ENCODE measurements at places on chromosomes 13 and 19. TPM values are rescaled to one million over a fixed set of nuclear protein-coding genes. Genes with fewer than 3 reads are reported as not detected.

- no peaks in the 10 kb centered on the region for H3K27me3 ChIP-seq
- no peaks in the 10 kb centered on the region for H3K36me3 ChIP-seq
- H3K4me1 ChIP-seq, result no peaks in the 10 kb centered on the region
Measured at GRCh38 chr13:91739751-91740150, 341.3 kb downstream of the GPC5 start.

- no peak for DNase-seq
- no peaks in the 10 kb centered on the region for H3K36me3 ChIP-seq
- H3K4me3 ChIP-seq, result no peak overlapping the region
Measured at GRCh38 chr13:24194447-24194846, 33.9 kb downstream of the SPATA13 start.

DNA sequence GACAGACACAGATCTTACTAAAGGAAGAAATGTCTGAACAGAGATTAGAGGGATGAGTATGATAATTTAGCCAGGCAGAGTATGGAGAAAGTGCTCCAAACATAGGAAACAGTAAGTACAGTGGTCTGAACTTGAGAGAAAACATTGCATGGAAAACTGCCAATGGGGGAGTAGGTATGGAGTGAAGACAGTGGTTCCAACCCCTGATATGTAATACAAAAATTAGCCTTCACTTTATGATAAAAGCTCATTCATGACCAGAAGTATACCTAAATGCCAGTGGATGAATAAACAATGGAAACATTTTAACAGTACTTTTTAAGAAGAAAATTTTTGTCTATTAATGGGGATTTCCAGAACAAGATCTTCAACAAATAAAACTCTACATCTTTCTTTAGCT is 334.0 kb downstream of the DIAPH3 start:
- H3K4me1 ChIP-seq, result no peaks in the 10 kb centered on the region
- H3K27ac ChIP-seq, result no peak overlapping the region
- H3K27me3 ChIP-seq, result no peaks in the 10 kb centered on the region
- no peak overlapping the region for H3K4me3 ChIP-seq

OR7D2 gene
- total RNA-seq, result not detected

CCL25 gene
- 7.4 TPM for total RNA-seq

GRCh38 chr13:35990196-35990595 is 141.0 kb downstream of the DCLK1 start:
- H3K4me1 ChIP-seq, result no peaks in the 10 kb centered on the region
- H3K36me3 ChIP-seq, result no peaks in the 10 kb centered on the region
- H3K27me3 ChIP-seq, result no peaks in the 10 kb centered on the region
- H3K4me3 ChIP-seq, result no peak overlapping the region

DNA sequence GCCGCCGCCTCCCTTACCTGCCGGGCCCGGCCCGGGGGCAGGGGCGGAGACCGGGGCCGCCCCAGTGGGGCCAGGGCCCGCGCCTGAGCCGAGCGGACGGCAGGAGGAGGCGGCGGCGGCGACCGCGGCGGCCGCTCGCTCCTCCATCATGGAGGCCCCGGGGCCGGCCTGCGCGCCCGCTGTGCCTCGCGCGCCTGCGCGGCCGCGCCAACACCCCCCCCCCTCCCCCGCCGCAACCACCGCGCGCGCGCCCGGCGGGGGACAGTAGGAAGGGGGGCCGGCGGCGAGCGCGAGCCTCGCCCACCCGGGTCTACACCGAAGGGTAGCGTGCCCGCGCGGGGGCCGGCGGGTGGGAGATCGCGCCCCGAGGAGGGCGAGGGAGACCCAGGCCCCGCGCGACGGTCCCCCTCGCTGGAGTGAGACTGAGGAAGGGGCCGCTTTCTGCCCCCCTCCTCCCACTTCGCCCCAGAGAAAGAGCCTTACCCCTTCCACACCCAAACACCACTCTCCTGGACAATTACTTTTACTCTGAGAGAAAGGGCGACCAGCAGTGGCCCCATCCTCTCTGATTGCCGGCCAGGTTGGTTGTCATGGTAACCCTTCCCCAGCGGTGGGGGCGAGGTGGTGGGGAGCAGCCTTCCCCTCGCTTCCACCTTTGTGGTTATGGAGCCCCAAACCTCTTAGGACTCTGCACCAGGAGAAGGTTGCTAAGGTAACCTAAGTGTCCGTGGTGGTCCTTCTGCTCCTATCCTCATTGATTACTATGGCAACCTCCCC is at the start of gene STRN4:
Gene STRN4 (minus strand): TSS at position 170 of the 777 bp plus-strand sequence. CDS start 20 bp downstream, at position 150.
- H3K4me3 ChIP-seq, result peak within 1 kb of the TSS; percentile 93
- no peaks in the 10 kb centered on the region for H3K27me3 ChIP-seq
- peak; percentile 59 for DNase-seq
- H3K4me1 ChIP-seq, result peaks cover 52% of the 10 kb centered on the region
- peak within 1 kb of the TSS; percentile 91 for H3K27ac ChIP-seq

LIN7B gene
- 5.6 TPM for total RNA-seq

DNA sequence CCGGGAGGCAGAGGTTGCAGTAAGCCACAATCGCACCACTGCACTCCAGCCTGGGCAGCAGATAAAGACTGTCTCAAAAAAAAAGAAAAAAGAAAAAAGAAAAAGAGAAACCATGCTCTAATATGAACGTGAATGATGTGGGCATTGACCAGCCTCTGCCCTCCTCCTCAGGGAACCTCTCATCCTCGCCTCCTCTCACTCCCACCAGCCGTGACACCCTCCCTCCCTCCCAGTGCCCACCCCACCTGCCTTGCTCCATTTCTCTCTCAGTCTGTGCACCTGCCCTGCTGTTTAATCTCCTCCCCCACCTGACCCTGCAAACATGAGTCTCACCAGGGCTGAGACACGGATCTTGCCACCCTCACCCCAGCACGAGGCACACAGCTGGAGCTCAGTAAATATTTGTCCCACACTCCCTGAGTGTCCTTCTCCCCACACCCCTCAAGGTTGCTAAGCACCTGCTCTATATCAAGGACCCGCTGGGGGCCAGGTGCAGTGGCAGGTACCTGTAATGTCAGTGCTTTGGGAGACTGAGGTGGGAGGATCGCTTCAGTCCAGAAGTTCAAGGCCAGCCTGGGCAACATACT is 7.5 kb upstream of the BCAT2 start:
- no peak overlapping the region for H3K27ac ChIP-seq
- DNase-seq, result no peak
- peaks cover 8% of the 10 kb centered on the region for H3K4me1 ChIP-seq
- no peaks in the 10 kb centered on the region for H3K36me3 ChIP-seq

DNA sequence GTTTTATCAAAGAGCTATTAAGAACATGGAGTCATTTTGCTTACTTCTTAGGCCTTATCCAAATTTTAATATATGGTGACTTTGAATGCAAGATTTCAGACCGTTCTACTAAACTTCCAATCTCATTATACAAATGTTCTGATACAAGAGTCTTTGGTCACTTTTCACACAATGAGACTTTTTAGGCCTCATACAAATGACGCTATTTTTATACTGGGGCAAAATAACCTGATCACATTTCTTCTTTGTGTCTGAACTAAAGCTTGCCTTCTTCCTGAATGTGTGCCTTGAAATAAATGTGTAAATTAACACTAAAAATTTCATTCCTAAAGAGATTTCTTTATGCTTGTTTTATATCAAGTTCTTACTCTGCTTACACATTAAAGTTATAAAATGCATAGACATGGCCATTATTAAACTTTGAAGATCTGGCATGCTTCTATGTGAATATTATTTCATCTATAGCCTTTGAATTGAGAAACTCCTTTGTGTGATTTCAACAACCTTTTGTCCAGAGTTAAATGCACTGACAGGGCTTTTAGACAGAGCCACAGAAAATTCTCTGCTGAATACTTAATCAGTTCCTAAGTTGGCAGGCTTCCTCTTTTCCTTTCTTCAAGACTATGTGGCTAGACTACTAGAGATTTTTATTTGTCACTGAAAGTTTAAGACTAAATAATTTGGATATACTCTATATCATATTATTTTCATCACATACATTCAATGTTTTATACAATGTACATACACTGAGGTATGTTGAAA is 86.1 kb downstream of the EDNRB start:
- no peaks in the 10 kb centered on the region for H3K36me3 ChIP-seq
- H3K4me3 ChIP-seq, result no peak overlapping the region
- H3K27ac ChIP-seq, result no peak overlapping the region
- DNase-seq, result no peak

ZNF578 gene
- 1.9 TPM for total RNA-seq

BBC3 gene
- 19.0 TPM for total RNA-seq

DNA sequence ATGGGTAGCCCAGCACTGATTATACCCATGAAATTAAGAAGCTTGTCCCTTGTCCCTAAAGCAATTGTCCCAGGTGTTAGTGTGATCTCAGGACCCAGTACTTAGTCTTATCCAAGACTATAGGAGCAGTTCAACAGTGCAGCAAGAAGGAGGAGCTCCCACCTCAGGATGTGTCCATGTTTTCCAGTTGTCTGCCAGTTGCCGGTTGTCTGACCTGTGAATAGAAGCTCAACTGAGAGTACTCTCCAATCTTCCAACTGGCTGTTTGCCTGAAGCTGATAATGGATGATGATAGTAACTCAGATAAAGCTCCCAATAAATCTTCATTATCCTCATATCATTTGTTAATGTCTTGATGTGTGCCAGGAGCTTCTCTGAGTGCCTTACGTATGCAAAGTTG is 107.2 kb upstream of the HTR2A start:
- no peaks in the 10 kb centered on the region for H3K4me1 ChIP-seq
- H3K36me3 ChIP-seq, result no peaks in the 10 kb centered on the region
- H3K4me3 ChIP-seq, result no peak overlapping the region
- H3K27me3 ChIP-seq, result peaks cover 15% of the 10 kb centered on the region

DNA sequence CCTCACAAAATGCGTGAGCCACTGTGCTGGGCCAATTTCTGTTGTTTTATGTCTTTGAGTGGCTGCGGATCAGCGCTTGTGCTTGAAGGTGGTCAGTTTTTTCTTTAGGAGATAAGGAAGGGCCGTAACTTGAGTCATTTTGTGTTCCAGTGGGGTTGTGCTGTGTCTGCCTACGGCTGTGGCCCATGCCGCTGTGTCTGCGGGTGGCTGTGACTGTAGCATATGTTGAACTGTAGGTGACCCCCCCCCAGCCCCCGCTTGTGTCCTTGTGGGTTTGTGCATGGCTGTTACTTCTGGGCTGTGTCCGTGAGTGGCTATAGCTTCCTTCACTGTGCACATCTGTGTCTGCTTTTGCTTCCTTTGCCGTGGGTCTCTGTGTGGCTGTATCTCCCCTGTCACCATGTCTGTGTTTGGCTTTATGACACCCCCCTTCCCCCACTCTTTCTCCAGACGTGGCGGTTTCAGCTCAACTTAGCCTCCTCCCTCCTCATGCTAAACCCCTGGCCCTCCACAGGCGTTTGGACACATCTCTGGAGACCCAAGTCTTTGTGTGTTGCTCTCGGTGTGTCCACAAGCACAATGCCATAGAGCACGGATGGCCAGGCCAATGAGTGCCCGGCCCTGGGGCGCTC is 675 bp downstream of the PPP1R14A start:
- no peak overlapping the region for H3K4me3 ChIP-seq
- H3K27ac ChIP-seq, result no peak overlapping the region
- no peaks in the 10 kb centered on the region for H3K36me3 ChIP-seq
- peaks cover 13% of the 10 kb centered on the region for H3K4me1 ChIP-seq
- no peak for DNase-seq

Data from activated CD4-positive, alpha-beta T cell treated with anti-CD3 and anti-CD28 coated beads, Interleukin-2, amount 10 ng/mL, durations not matched to agents 7 days and 5 days (primary cell).